ENCODE measurements at places on chromosomes 5 and 9.

DNA sequence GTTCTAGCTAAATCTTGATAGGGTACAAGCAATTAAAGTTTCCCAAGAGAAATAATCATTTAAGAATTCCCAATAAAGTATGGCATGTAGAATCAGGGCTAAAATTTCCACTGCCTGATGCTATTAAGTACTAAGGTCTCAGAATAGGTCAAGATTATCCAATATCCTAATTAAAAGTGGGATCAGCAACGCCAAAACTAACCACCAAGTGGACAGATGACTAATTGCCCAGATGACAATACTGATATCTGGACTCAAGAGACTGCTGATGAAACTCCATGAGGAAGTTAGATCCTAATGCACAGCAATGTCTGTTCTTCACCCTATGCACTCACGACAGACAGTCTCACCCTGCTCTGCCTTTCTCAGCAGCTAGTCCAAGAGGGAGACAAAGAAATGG lies 14.3 kb downstream of the DEPDC1B start:
- DNase-seq, result no peak

DNA sequence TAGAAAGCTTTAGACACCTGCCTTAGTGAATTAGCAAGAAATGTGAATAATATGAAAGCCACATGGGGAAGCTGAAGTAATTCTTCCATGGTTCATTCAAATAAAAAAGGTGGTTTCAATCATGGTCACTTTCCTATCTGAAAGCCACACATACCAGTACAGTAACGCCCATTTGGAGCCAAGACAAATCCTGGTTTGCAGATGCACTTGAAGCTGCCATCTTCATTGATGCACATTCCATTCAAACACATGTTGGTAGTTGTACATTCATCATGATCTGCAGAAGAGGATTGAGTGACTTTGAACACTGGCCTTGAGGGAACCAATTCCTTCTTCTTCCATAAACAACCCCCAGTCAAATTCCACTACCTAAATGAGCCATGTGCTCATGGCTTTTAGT lies 161.5 kb downstream of the FBN2 start:
- DNase-seq, result no peak

DNA sequence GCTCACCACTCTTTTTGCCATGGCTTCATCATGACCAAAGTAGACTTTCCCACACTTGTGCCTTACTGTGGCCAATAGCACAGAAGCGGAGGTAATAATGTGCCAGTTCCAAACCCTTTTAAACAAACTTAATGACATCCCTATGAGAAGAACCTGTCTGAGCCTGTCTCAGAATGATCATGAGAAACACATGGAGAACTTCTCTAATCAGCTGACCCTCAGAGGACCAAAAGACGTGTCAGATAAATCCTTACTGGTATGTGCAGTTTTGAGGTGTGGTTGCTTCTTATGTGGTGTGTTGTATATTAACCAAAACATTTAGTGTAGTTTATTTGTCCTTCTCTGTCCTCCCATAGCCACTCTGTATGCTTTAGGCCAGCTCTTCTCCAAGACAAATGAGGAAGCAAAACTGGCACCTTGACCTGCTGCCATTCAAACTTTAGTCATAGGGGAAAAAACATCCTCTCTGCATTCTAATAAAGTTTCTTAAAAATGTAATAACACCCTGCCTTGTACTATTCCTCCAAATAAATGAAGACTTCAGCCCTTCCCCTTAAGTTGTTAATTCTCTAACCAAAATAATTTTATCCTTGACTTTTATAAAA lies 168.9 kb downstream of the MUSK start:
- no peak for DNase-seq

GRCh38 chr9:132505991-132506655 lies 76.3 kb upstream of the BARHL1 start:
- DNase-seq, result no peak

DNA sequence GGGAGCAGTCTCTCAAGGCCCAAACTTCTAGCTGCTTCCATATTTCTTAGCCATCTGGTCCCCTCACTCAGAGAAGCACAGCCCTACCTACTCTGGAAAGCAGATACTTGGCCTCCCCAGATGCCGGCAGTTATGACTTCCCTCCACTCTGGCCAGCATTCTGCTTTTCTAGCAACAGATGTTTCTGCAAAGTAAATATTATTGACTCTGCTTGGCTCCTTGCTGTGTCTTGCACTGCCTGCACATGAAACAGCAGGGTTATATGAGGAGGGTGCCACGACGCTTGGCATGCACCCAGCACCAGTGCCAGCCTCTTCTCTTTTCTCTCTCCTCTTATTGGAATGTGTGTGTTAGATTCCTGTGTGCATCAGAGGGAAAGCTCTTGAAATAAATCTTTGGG lies 99.7 kb downstream of the ARHGAP26 start:
- DNase-seq, result no peak

DNA sequence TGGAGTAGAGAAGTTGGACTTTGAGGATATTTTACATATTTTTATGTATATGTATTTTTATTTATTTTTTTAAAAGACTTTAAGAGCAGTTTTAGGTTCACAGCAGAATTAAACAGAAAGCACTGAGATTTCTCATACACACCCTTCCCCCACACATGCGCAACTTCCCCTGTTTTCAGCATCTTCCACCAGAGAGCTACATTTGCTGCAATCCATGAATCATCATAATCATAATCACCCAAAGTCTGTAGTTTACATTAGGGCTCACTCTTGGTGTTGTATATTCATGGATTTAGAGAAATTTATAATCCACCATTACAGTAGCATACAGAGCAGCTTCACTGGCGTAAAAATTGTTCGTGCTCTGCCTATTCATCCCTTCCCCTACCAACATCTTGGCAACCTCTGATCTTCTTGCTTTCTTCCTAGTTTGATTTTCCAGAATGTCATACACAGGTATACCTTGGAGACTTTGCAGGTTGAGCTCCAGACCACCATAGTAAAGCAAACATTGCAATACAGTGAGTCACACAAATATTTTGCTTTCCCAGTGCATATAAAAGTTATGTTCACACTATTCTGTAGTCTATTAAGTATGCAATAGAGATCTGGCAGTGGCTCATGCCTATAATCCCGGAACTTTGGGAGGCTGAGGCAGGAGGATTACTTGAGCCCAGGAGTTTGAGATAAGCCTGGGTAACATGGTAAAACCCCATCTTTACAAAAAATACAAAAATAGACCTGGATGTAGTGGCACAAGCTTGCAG lies 9.6 kb upstream of the CCDC171 start:
- peak; percentile 11 for DNase-seq

Data from SJSA1 (cell line).